ENCODE measurements at places on chromosomes 13 and 19.

- no peak overlapping the region for H3K27ac ChIP-seq
- H3K36me3 ChIP-seq, result no peaks in the 10 kb centered on the region
- no peaks in the 10 kb centered on the region for H3K4me1 ChIP-seq
- no peak overlapping the region for H3K4me3 ChIP-seq
Observed at GRCh38 chr13:23480324-23480723, 46.8 kb upstream of the SACS start.

DNA sequence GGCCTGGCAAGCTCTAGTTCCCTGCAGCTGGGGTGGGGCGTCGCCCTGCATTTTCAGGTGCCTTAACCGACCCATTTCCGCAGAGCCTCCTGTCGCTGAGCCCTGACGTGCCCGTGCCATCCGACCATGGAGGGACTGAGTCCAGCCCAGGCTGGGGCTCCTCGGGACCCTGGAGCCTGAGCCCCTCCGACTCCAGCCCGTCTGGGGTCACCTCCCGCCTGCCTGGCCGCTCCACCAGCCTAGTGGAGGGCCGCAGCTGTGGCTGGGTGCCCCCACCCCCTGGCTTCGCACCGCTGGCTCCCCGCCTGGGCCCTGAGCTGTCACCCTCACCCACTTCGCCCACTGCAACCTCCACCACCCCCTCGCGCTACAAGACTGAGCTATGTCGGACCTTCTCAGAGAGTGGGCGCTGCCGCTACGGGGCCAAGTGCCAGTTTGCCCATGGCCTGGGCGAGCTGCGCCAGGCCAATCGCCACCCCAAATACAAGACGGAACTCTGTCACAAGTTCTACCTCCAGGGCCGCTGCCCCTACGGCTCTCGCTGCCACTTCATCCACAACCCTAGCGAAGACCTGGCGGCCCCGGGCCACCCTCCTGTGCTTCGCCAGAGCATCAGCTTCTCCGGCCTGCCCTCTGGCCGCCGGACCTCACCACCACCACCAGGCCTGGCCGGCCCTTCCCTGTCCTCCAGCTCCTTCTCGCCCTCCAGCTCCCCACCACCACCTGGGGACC is 1.2 kb downstream of the ZFP36 start:
- DNase-seq, result peak; percentile 83
- H3K4me3 ChIP-seq, result peak overlapping the region; percentile 97
- H3K36me3 ChIP-seq, result peaks cover 16% of the 10 kb centered on the region
- no peaks in the 10 kb centered on the region for H3K27me3 ChIP-seq

GRCh38 chr13:50357586-50358118 is 342.4 kb downstream of the KCNRG start:
- no peaks in the 10 kb centered on the region for H3K36me3 ChIP-seq
- peak overlapping the region; percentile 18 for H3K27ac ChIP-seq
- no peak for DNase-seq

GRCh38 chr19:3123088-3123721 is 12.6 kb upstream of the GNA15 start:
- DNase-seq, result no peak
- no peaks in the 10 kb centered on the region for H3K27me3 ChIP-seq
- H3K4me3 ChIP-seq, result no peak overlapping the region

- no peak overlapping the region for H3K27ac ChIP-seq
- H3K27me3 ChIP-seq, result no peaks in the 10 kb centered on the region
- no peaks in the 10 kb centered on the region for H3K36me3 ChIP-seq
- no peak overlapping the region for H3K4me3 ChIP-seq
- no peaks in the 10 kb centered on the region for H3K4me1 ChIP-seq
Observed at GRCh38 chr13:74560325-74560724, 426.1 kb upstream of the KLF12 start.

GRCh38 chr19:14091081-14091812 is 696 bp upstream of the SAMD1 start:
- H3K36me3 ChIP-seq, result peaks cover 13% of the 10 kb centered on the region
- H3K4me3 ChIP-seq, result peak overlapping the region; percentile 88
- H3K27ac ChIP-seq, result peak overlapping the region; percentile 91
- no peaks in the 10 kb centered on the region for H3K27me3 ChIP-seq

- H3K36me3 ChIP-seq, result no peaks in the 10 kb centered on the region
- no peaks in the 10 kb centered on the region for H3K27me3 ChIP-seq
- H3K4me3 ChIP-seq, result no peak overlapping the region
- H3K27ac ChIP-seq, result peak overlapping the region; percentile 98
- H3K4me1 ChIP-seq, result peaks cover 27% of the 10 kb centered on the region
- DNase-seq, result no peak
Observed at GRCh38 chr13:112686364-112686763, 3.5 kb upstream of the ATP11A start.

GRCh38 chr13:25310891-25311290 is 9.5 kb downstream of the NUP58 start:
- no peak overlapping the region for H3K4me3 ChIP-seq
- peaks cover 13% of the 10 kb centered on the region for H3K4me1 ChIP-seq
- DNase-seq, result no peak
- H3K27ac ChIP-seq, result no peak overlapping the region
- no peaks in the 10 kb centered on the region for H3K27me3 ChIP-seq
- peaks cover 84% of the 10 kb centered on the region for H3K36me3 ChIP-seq

DNA sequence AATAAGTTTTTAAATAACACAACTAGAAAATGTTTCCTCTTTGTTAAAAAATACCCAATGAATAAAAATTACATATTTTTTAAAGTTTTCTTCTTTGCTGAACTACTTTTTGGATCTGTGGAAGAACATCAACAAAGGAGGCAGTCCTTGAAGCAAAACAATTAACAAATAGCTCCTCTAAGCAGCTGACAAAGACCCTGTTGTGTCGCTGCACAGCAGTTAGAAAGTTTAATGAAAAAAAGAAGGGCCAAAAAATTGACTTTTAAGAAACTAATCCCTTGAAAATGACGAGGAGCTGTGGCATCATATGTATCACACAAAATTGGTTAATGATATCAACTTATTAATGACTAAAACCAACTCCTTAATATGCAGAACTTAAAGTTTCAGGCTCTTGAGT is 72.1 kb downstream of the SLITRK1 start:
- no peak overlapping the region for H3K27ac ChIP-seq
- no peak overlapping the region for H3K4me3 ChIP-seq
